ENCODE measurements at places on chromosomes 2 and 18. TPM values are rescaled to one million over a fixed set of nuclear protein-coding genes. Genes with fewer than 3 reads are reported as not detected.

The ADCYAP1 gene
- total RNA-seq: not detected

The EPB41L3 gene
- not detected for total RNA-seq

The LRRFIP1 gene
- total RNA-seq: 152 TPM

The MYCN gene
- 5.5 TPM for total RNA-seq

The MC4R gene
- total RNA-seq: not detected

The AQP12A gene
- not detected for total RNA-seq

DNA sequence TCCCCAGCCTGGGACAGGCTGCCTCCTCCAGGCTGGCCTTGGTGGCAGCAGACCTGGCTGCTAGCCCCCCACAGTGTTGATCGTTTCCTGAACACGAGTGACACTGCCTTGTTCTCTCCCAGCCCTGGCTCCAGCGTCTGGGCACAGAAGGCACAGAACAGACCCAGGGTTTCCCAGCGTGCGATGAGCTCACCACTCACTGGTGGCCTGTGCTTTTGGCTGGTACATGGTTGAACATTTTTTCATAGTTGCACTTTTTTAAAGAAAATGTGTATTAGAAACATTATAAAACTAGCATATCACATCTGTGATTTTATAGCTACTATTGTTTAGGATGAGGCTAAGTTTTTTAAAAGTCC is 40.9 kb downstream of the SCTR start:
- no peak for DNase-seq
- H3K4me3 ChIP-seq: no peak overlapping the region
- no peak overlapping the region for H3K27ac ChIP-seq
- no peaks in the 10 kb centered on the region for H3K27me3 ChIP-seq

DNA sequence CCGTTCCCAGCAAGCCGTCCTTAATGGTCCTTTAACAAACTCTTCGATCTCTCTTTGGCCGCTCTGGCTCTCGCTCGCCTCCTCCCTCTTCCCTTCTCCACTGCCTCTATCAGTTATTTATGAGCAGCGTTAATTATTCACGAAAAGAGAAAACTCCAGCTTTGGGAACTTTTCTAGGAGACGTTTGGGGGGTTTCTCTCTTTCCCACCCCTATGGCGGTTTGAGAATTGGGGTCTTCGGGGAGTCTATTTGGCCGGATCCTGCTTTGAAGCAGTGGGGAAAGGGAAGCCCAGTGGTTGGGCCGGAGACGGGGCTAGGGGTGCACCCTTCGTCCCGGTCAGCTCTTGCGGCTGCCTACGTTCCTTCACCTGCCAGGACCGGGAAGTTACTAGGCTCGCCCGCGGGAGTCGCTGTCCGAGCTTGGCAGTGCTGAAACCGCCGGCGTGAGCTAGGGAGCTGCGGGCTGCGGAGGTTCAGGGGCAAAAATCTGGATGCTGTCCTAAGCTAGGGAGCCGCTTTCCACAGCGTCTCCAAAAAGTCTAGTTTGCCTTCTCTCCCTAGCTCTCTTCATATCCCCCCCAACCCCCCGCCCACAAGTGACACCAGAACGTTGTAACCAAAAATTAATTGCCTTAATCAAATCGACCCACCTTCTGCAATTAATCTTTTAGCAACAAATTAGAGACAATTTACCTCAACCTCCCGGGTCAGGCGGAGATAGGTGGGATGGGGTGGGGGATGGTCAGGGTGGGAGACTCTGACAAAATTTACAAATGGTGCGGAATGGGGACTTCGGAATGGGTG is 8.9 kb upstream of the SKOR2 start:
- H3K4me3 ChIP-seq: no peak overlapping the region
- DNase-seq: no peak
- H3K27ac ChIP-seq: no peak overlapping the region
- peaks cover 35% of the 10 kb centered on the region for H3K27me3 ChIP-seq
- no peaks in the 10 kb centered on the region for H3K4me1 ChIP-seq

DNA sequence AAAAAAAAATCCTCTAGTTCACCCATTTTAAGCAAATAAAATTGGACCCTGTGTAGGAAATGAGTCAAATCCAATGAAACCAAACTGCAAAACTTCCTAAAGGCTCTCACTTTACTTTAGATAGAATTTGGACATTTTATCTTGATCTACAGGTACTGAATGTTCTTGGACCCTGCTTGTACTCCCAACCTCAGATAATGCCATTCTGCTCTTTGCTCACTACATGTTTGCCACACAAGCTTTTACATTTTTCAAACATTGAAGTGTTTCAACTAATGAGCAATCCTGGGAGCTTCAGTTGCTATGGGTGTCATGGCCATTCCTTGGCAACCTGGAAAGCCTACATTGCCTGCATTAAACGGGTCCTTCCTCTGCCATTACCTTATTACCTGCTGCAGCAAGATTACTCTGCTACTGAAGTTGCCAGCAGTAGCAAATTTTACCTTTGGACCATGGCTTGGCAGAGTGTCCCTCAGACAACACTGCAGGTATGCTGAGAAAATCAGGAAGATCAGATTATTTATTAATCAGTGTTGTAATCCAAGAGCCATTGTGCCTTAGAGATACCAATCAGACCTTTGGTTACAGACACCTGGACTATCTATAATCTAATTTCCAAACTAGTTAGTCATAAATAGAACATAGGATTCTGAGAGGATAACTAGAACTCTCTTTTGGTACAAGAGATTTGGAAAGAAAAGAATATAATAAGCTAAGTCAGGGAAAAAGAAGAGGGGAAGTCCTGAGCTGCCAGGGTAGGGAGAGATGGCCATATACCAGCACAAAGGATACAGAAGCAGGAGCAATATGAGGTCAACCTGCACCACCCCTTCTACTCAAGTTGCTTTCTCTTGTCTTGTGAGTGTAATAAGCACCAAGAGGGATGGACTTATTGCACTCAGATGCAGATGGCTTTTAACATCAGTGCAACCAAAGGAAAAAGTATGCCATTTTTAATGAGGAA is 293.3 kb upstream of the TFPI start:
- H3K4me3 ChIP-seq: no peak overlapping the region
- H3K4me1 ChIP-seq: peaks cover 17% of the 10 kb centered on the region
- DNase-seq: no peak
- H3K36me3 ChIP-seq: no peaks in the 10 kb centered on the region
- no peak overlapping the region for H3K27ac ChIP-seq

- H3K4me3 ChIP-seq: peak overlapping the region; percentile 66
- no peaks in the 10 kb centered on the region for H3K27me3 ChIP-seq
- no peaks in the 10 kb centered on the region for H3K4me1 ChIP-seq
- peak overlapping the region; percentile 70 for H3K27ac ChIP-seq
Measured at GRCh38 chr18:79343567-79344207, 52.0 kb upstream of the NFATC1 start.

DNA sequence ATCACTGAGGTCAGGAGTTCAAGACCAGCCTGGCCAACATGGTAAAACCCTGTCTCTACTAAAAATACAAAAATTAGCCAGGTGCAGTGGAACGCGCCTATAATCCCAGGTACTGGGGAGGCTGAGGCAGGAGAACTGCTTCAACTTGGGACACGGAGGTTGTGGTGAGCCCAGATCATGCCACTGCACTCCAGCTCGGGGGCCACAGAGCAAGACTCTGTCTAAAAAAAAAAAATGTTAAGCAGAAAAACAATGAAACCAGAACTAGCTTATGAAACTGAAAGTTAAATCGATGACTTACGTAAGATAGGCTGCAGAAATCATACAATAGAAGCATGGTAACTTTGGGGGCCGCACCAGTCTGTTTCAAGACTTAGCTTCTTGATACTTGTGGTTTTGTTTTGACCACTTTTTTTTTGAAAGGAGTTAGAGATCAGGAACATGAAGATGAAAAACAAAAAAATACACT is 6.2 kb upstream of the GPR155 start:
- H3K4me3 ChIP-seq: no peak overlapping the region
- DNase-seq: no peak
- H3K36me3 ChIP-seq: peaks cover 2% of the 10 kb centered on the region
- H3K4me1 ChIP-seq: peaks cover 6% of the 10 kb centered on the region

DNA sequence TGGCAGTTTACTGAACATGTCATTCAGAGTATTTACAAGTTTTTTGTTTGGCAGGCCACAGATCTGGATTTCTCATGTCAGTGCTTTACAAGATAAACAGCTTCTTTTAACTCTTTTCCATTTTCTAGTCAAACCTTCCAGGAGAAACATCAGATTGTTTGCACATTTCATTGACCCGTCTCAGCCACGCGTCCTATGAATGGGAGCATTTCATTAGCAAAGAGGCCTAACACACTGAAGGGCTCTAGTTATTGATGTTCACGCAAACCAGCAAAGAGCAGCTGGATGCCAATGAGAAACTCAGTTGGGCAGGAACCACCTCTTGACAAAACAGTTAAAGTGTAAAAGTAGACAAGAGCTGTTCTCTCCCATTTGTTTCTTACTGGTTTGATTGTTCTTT is 29.2 kb upstream of the MFF start:
- no peaks in the 10 kb centered on the region for H3K36me3 ChIP-seq
- H3K4me1 ChIP-seq: peaks cover 9% of the 10 kb centered on the region
- DNase-seq: no peak

GRCh38 chr18:61274416-61274960 is 58.7 kb upstream of the CDH20 start:
- H3K4me3 ChIP-seq: no peak overlapping the region
- H3K27me3 ChIP-seq: no peaks in the 10 kb centered on the region
- no peaks in the 10 kb centered on the region for H3K4me1 ChIP-seq
- DNase-seq: no peak
- H3K27ac ChIP-seq: no peak overlapping the region

GRCh38 chr2:239027391-239028252 is 179.7 kb downstream of the TWIST2 start:
- no peak for DNase-seq
- H3K36me3 ChIP-seq: no peaks in the 10 kb centered on the region
- no peak overlapping the region for H3K27ac ChIP-seq
- no peaks in the 10 kb centered on the region for H3K4me1 ChIP-seq

DNA sequence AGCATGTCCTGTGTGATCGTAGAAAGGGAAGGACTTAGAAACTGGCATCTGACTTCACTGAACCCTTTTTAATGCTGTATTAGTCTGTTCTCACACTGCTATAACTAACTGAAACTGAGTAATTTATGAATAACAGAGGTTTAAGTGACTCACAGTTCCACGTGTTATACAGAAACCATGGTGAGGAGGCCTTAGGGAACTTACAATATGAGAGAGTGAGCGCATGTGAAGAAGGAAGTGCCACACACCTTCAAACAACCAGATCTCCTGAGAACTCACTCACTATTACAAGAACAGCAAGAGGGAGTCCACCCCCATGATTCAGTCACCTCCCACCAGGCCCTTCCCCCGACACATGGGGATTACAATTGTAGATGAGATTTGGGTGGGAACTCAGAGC is 811.3 kb downstream of the CPS1 start:
- H3K27ac ChIP-seq: peak overlapping the region; percentile 43
- no peaks in the 10 kb centered on the region for H3K27me3 ChIP-seq
- DNase-seq: no peak
- peaks cover 14% of the 10 kb centered on the region for H3K4me1 ChIP-seq
- no peaks in the 10 kb centered on the region for H3K36me3 ChIP-seq

GRCh38 chr2:228689053-228689452 is 507.6 kb upstream of the SPHKAP start:
- no peak overlapping the region for H3K4me3 ChIP-seq
- peaks cover 14% of the 10 kb centered on the region for H3K27me3 ChIP-seq
- DNase-seq: no peak

- no peaks in the 10 kb centered on the region for H3K27me3 ChIP-seq
- DNase-seq: no peak
- peaks cover 36% of the 10 kb centered on the region for H3K36me3 ChIP-seq
Measured at GRCh38 chr18:10530002-10530401, 4.2 kb downstream of the NAPG start.

- peaks cover 13% of the 10 kb centered on the region for H3K36me3 ChIP-seq
- H3K27me3 ChIP-seq: no peaks in the 10 kb centered on the region
- no peak for DNase-seq
Measured at GRCh38 chr18:8620845-8621244, 11.6 kb downstream of the RAB12 start.

DNA sequence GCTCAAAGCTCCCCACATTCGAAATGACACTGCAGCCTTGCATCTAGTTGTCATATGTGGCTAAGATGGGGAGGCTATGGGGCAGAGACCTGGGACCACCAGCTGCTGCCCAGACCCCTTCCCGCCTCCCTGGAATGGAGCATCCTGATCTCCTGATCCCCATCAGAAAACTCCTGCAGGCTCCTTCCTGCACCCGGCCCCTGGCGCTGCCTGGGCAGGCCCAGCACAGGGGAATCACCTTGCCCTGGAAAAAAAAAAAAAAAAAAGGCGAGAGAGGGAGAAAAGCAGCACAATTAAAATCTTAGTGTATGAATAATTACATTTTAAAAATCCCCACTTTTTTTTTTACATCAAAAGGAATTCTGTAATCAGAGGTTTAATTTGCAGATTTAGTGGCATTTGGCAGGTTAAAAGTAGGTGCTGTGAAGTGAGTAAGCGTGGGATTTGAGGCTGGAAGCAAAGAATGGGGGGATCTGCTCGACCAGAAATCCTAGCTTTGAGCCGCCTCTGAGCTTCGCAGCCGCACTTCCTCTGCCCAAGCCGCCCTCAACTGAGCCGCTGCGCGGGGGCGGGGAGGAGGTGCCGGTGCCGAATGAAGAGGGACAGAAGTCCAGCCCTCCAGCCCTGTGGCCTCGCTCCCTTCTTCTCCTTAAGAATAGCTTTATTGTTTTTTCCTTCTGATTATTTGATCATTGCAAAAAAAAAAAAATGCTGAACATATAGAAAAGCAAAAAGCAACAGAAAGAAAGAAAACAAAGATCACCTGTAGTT is 30.0 kb downstream of the THNSL2 start:
- no peaks in the 10 kb centered on the region for H3K4me1 ChIP-seq
- H3K27me3 ChIP-seq: peaks cover 77% of the 10 kb centered on the region
- H3K4me3 ChIP-seq: peak overlapping the region; percentile 27
- H3K27ac ChIP-seq: no peak overlapping the region
- H3K36me3 ChIP-seq: no peaks in the 10 kb centered on the region

DNA sequence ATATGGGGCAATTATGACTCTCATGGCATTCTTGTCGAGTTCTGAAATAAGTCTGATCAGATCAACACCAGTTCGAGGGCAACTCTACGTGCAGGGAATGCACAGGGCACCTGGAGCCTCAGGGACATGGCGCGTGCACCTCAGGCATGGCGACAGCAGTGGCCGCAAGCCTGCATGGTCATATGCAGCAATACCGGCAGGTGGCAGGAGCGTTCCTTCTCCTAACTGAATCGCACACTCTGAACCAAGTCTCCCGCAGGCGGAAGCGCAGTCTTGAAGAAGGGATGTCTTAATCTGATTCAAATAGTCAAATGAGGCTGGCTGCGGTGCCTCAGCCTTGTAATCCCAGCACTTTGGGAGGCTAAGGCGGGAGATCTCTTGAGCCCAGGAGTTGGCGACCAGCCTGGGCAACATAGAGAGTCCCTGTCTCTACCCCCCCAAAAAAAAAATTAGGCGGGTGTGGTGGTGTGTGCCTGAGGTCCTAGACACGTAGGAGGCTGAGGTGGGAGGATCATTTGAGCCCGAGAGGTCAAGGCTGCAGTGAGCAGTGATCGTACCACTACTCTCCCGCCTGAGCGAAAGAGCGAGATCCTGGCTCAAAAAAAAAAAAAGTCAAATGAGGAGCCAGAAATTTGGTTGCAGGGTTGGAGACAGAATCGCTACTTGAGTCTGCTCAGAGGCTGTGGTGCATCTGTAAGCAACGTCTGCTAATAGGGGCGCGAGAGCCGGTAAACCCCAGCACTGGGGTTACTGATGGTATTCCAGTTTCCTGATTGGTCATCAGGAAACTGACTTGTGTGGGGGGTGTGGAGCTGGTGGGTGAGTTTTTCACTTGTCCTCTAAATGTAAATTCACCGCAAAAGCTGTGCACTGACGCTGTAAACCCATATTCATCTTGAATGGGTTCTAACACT is 28.8 kb downstream of the FHL2 start:
- peak overlapping the region; percentile 48 for H3K27ac ChIP-seq
- H3K4me3 ChIP-seq: no peak overlapping the region
- H3K36me3 ChIP-seq: peaks cover 79% of the 10 kb centered on the region
- peaks cover 26% of the 10 kb centered on the region for H3K4me1 ChIP-seq
- H3K27me3 ChIP-seq: no peaks in the 10 kb centered on the region

Measured in Calu3 (cell line).